ENCODE measurements at places on chromosomes 7 and 10. TPM values are rescaled to one million over a fixed set of nuclear protein-coding genes. Genes with fewer than 3 reads are reported as not detected.

DNA sequence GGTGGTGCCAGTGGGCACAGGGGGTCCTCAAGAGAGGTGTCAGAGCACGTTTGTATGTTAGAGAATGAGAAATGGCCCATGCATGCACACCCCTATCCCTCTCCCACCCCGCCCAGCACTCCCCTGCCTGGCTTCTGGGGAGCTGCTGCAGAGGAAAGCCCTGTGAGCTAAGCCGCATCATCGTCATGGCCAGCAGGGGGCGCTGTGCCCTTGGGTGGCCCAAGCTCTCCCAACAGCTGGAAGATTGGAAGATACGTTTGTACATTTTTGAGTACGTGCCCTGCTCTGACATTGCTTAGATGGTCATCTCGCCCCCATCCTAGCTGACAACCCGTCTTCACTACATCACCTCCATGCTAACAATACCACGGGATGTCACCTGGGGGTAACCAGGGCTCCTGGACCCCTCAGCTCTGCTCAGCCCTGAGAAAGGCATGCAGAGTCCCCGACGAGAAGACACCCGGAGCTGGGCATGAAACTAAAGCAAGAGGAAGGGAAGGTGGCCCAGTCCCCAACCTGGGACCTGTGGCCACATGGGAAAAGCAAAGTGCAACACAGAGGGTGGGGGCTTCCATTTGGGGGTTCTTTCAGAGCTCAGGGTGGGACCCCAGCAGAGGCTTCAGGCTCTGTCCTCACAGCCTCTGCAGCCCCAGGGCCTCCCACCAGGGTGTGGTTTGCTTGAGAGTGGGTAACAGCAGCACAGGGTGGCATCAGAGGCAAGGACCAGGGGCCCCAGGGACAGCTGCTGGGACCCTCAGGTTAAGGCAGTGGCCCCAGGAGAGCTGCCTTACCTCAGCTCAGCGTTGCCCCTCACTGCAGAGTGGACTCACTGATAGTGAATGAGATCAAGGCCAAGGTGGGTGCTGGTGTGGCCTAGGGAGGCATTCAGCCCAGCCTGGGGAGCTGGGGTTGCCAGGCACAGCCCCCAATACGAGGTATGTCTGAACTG, 136.6 kb downstream of the PTPN20 start:
- peak; percentile 72 for DNase-seq

GRCh38 chr10:28678687-28679457, 1.6 kb downstream of the BAMBI start:
- no peak for DNase-seq

GRCh38 chr7:40700653-40701421, 566.0 kb downstream of the SUGCT start:
- DNase-seq: no peak

DNA sequence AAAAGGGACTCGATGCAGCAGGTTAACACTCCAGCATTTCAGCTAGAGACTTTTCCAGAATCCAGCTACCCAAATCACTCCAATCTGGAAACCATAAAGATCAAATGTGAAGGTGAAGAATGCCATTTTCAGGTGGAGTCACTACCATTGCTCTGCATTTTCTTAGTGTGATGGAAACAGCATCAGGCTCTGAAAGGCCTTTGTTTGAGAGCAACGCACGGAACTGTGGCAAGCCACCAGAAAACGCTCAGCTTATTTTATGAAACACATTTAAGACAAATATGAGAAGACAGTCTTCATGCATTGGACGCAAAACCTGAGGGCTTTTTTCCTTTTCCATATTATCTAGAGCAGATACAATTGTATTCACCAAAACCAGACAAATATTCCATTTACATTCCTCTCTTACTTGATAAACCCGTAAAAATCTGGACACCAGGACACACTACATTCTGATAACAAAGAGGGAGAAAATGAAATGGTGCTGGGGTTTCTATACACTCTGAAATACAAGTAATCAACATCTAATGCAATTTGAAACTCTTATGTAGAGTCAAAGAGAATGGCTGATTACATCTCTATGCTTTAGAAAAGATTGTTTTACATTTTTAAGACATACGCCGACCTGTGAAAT, 99.1 kb downstream of the NRP1 start:
- DNase-seq: no peak

- DNase-seq: no peak
Observed at GRCh38 chr10:31749981-31750840, 178.4 kb downstream of the ARHGAP12 start.

- DNase-seq: no peak
Observed at GRCh38 chr7:155405399-155406318, 52.3 kb upstream of the EN2 start.

DNA sequence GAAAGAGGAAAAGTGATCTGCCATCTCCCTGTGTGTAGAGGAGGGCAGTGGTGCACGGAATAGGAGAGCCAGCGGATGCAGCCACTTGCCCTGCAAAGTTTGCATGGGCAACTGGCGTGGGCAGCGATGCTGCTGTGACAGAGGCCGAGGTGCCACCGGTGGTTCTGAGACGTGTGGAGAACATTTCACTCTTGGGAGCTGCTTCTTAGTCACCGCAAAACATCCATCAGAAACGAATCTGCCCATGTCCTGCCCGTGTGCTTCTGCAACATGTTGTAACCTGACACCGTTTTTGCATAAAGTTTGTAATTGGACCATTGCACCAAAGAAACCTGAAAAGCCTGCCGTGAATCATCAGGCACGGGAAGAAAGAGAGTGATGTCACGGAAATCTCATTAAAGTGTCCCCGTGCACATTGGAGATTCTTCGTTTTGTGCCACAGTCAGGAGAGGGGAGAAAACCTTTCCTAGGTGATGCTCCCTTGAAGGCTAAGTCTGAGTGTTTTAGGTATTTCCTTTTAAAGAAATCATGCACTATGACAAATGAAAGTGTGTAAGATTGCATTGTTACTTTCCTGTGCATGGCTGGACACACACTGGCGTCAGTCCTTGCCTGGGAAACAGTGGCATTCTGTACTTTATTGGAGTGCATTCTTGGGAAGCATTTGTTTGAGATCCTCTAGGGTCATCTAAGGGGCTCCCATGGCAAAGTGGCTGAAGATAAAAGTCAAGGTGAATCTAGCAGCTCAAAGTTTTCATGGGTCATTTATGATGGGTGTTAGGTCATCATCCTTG, 302.6 kb downstream of the KLF6 start:
- no peak for DNase-seq

- no peak for DNase-seq
Observed at GRCh38 chr7:128681794-128682537, 9.9 kb downstream of the GARIN1A start.

- DNase-seq: no peak
Observed at GRCh38 chr7:116337800-116338199, 127.5 kb downstream of the TES start.

- DNase-seq: no peak
Observed at GRCh38 chr7:104779888-104780287, 234.1 kb upstream of the KMT2E start.

DNA sequence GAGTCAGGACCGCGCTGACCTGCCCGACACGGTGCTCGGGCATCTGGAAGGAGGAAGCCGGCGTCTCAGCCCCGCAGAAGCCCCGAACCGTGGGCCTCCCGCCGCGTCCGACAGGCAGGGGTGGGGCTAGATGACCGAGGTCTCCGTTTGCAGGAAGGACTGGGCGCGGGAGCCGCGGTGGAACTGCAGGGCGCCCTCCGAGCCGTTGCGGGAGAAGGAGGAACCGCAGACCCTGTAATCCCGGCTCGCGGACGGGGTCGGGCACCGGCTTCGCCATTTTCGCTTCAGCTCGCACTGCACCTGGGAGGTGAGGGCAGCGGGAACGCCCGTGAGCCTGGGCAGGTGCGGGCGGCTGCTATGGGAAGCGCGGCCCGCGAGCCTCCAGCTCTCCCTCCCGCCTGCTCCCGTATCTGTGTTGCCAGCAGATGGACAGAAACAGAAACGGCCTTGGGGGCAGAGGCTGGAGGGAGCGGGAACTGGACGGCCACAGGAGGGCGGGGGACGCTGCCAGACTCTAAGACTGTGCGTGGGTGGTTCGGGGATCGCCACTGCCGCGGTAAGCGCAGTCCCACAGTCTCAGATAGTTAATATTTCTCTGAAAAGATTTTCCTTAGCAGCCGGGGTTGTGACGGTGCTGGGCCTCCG, 114.1 kb downstream of the VIPR2 start:
- peak; percentile 54 for DNase-seq

- no peak for DNase-seq
Observed at GRCh38 chr7:94656658-94656924, 658 bp upstream of the SGCE start.

DNA sequence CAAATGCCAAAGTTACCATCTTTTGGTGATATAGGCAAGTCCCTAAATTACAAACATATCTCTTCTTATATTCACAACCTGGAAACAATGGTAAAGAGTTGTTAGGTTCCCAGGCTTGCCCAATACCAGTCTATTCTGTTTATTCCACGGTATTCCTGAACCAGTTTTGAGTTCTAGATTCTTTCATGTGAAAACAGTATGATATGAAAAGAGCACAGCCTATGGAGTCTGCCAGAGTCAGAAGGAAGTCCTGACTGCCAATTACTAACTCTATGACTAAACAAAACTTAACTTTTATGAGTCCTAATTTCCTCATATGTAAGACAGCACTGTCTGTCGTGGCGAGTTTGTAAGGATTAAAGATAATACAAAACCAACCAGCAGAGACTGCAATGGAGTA, 5.6 kb downstream of the ABI1 start:
- DNase-seq: no peak

DNA sequence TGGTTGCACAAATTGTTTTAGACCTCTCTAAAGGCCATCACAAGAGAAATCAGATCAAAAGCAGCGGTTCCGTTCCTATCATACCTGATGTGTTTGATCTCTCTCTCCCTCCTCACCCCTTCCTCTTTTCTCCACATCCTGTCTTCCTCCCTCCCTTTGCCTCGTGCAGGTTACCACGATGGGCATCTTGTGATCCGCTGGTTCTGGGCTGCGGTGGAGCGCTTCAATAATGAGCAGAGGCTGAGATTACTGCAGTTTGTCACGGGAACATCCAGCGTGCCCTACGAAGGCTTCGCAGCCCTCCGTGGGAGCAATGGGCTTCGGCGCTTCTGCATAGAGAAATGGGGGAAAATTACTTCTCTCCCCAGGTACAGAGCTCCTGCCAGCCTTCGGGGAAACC, 28.5 kb upstream of the STK17A start:
- DNase-seq: peak; percentile 9

- DNase-seq: no peak
Observed at GRCh38 chr7:94239661-94240234, 154.9 kb upstream of the COL1A2 start.

GRCh38 chr7:129741743-129742213, 130.3 kb downstream of the NRF1 start:
- DNase-seq: no peak

GRCh38 chr7:75604408-75604807, 112.3 kb downstream of the SPDYE5 start:
- no peak for DNase-seq

DNA sequence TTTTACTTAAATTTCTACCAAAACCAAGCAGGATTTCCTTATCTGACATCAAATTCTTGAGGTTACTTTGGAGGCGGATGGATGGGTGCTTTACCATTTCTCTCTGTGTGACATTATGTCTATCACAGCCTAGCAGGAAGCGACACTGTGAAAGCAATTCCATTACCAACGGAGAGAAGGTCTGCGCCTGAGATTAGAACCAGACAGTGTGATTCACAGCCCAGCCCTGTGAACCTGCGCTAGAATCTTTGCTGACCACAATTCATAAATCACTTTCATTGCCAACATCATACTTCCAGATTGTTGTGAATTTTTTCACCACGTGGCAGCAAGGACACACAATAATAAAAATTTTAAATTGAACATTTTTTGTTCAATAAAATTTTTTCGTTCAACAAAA, 126.5 kb downstream of the CUBN start:
- no peak for DNase-seq

- peak; percentile 19 for DNase-seq
Observed at GRCh38 chr7:74217455-74218342, 7.9 kb downstream of the LAT2 start.

DNA sequence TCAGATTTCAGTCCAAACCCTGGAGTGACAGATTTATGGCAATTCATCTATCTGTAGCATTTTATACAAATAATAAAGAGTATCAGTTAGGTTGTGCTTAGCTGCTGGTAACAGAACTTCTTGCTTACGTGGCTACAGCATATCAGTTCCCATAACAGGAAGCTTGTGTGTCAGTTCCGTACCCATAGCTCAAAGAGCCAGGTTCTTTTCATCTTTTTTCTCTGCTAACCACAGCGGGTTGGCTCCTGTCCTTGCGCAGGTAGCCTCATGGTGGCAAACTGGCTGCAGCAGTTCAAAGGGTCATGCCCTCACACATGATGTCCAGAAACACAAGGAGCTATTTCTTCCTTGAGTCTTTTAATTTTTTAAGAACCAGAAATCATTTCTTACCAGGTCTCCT, 1041.8 kb downstream of the GATA3 start:
- DNase-seq: no peak

- DNase-seq: no peak
Observed at GRCh38 chr10:84176351-84176750, 2.8 kb downstream of the GPR15LG start.

DNA sequence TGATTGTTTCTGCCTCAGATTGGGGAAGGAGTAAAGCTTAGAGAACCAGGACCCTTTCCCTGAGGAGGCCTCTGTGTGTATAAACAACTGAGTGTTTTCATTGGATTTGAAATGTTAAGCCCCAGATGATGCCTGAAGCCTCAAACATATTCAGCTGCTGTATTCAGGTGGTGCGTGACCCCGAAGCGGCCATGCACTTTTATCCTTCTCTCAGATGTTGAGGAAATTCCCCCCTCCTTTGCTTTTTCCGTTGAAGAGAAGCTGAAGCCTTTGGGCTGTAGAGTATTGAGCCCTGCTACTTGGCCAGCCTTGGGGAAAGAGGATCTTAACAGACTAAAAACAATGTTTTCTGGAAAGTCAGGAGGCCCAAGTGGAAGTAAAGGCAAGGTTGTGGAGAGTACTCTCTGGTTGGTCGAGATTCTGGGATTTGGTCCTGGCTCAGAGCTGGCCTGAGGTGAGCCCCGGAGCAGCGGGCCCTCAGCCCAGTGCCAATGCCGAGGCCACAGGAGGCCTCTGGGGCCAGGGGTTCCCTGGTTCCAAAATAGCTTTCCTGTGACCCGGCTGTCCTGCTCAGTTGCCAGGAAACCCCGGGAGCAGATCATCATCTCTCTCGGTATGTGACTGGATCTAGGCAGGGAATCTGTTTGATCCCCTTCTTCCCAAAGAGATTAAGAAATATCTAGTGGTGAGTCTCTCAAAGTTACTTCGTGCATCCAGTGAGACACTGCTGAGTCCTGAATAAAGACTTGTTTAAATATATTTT, 22.5 kb downstream of the FKBP6 start:
- DNase-seq: no peak

The SLC26A3 gene
- 0.09 TPM for total RNA-seq

The NKX2-3 gene
- total RNA-seq: 0.05 TPM

The C10orf53 gene
- not detected for total RNA-seq

The SMO gene
- total RNA-seq: 11.7 TPM

The IGF2BP3 gene
- total RNA-seq: 16.5 TPM

The SYT15 gene
- 0.80 TPM for total RNA-seq

The PLA2G12B gene
- not detected for total RNA-seq

The SSBP1 gene
- total RNA-seq: 233 TPM

The NPSR1 gene
- 0.05 TPM for total RNA-seq

The COL26A1 gene
- total RNA-seq: 3.0 TPM

Measured in thymus (tissue), 14 donors.